ENCODE measurements at places on chromosomes 6 and 20.

- DNase-seq, result no peak
Measured at GRCh38 chr20:20184706-20185105, 132.4 kb downstream of the CFAP61 start.

- DNase-seq, result no peak
Measured at GRCh38 chr6:71345476-71346333, 57.1 kb downstream of the OGFRL1 start.

DNA sequence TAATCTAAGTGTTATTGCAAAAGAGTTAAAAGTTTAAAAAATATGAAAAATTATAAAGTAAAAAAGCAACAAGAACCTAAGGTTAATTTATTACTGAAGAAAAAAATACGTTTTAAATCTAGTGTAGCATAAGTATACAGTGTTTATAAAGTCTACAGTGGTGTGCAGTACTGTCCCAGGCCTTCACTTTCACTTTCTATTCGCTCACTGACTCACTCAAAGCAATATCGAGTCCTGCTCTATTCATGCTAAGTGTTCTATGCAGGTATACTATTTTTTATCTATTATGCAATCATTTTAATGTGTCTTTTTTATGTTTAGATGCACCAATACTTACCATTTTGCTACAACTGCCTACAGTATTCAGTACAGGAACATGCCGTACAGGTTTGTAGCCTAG, 113.0 kb downstream of the MANEA start:
- DNase-seq, result no peak

DNA sequence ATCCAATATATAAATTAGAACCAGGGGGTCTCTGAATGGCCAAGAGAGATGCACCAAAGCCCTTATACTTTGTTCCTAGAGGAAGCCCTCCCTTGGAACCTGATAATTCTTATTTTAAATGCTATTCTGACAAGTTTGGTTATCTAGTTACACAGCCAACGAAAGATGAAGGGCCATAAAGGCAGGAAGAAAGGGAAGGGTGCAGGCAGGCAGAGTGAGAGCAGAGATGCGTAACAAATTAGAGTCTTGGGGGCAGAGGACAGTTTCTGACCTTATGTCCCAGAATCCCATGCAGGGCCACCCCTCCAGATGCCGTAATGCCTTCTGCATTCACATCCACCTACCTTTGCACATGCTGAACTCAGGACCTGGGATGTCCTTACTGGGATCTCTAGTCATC, 344.6 kb upstream of the ARID1B start:
- no peak for DNase-seq

DNA sequence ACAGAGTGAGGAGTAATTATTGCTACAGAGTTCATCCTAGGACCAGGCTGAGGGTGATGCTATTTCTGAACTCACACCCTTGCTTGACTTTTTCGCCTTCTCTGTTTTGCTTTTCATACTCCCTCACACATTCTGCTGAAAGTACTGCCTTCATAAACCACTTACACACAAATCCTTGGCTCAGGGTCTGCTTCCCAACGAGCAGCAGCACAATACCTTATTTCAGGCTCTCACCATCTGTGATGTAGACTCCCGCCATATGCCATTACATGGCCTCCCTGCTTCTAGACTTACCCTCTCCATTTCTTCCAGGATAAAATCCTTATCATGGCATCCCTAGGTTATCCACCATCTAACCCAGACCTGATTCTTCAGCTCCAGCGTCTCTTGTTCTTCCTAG, 321.3 kb upstream of the SPTLC3 start:
- no peak for DNase-seq

- DNase-seq, result peak; percentile 1
Measured at GRCh38 chr20:16821211-16822089, 73.3 kb downstream of the OTOR start.

DNA sequence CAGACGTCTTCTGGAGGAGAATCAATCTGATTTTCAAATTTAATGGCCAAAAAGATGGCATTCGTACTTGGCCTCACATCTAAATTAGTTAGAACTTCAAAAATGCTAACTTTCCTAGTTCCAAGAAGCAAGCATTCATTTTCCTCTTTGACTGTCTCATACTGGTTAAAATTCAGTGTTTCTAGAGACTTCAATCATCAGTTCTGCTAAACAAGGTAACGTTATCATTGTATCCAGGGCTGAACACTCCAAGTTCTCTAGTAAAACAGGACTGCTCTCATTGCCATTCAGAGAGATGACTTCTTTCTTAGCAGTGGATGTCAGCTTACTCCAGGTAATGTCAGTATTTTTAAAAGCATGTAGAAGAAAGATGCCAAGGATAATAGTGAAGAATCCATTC, 34.6 kb upstream of the ENTPD6 start:
- no peak for DNase-seq

- no peak for DNase-seq
Measured at GRCh38 chr6:82095091-82095490, 152.5 kb downstream of the IBTK start.

DNA sequence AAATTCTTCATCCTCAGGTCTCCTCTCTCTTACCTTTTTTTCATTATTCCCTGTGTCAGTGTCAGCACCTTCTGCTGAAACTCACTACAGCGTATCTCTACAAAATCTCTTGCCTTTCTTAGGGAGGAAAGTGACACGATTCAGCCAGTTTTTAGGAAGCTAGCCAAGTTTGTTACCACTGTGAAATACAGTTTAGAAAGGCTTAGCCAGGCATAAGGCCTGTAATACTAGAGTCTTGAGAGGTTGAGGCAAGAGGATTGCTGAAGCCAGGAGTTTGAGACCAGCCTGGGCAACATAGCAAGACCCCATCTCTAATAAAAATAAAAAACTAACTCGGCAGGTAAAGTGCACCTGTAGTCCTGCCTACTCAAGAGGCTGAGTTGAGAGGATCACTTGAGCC, 16.7 kb downstream of the TAB2 start:
- no peak for DNase-seq

GRCh38 chr6:112947507-112947906, 600.4 kb downstream of the RFPL4B start:
- DNase-seq, result no peak

GRCh38 chr20:17339000-17339399, 112.2 kb downstream of the PCSK2 start:
- no peak for DNase-seq

DNA sequence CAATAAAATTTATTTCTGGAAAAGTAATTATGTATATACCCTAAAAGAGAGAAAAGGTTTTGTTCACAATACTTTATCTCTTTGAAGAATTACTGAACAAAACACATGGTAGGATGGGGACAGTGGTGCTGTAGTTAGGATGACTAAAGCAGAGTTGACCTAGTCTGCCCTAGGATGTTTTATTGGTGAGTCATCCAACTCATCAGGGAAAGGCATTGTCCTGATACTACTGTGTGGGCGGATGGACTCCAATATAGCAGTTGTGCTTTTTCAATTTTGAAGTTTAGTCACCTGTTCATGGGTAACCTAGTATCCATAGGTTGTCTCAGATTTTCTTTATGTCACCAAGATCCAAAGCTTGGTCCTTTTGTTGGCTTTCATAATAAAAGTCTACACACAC, 53.3 kb upstream of the EYS start:
- no peak for DNase-seq

- no peak for DNase-seq
Measured at GRCh38 chr20:18855882-18856281, 42.3 kb downstream of the SCP2D1 start.

- DNase-seq, result no peak
Measured at GRCh38 chr20:1875762-1876161, 19.4 kb upstream of the SIRPA start.

GRCh38 chr6:28558629-28559028, 32.9 kb downstream of the GPX5 start:
- peak; percentile 79 for DNase-seq

GRCh38 chr6:147040121-147040910, 163.9 kb upstream of the STXBP5 start:
- DNase-seq, result no peak

DNA sequence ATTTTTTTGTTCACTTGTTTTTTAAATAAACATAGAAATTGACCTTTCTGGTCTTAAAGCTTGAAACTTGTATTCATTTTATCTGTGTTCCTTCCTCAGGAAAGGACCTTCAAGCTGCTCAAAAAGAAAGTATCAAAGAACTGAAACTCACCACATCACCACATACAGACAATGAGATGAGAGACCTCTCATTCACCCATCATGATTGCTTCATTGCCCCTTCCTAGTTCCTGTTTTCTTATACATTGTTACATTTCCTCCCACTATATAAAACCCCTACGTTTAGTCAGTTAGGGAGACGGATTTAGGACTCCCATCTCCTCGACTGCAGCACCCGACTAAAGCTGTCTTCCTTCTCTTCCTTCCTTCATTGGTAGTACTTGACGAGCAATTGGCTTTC, 180.5 kb upstream of the OPRM1 start:
- no peak for DNase-seq

GRCh38 chr20:53491462-53491861, 102.2 kb downstream of the ZNF217 start:
- DNase-seq, result no peak

GRCh38 chr6:3755637-3756545, 4.4 kb upstream of the PXDC1 start:
- DNase-seq, result no peak

DNA sequence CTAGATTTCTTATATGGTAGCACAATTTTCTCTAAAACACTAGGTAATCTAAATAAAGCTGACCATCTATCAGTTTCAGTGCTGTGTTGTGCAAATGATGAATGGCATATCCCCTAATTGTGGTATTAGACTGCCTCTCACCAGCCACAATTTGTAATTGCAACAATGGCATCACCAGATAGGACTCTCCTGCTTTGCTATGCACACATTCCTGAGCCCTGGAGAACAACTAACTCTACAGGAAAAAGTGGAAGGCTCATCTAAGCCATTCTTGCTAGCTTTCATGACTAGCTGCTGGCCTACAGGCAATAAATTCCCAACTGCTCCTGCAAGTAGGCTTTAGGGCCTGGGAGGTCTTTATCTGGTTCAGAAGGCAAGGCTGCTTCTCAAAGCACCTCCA, 974.1 kb downstream of the EYS start:
- no peak for DNase-seq

- DNase-seq, result no peak
Measured at GRCh38 chr6:31575335-31575901, at the start of gene TNF. Gene TNF, plus strand, starts transcription at chr6:31575565. Its CDS starts 177 bp downstream, at chr6:31575742.

DNA sequence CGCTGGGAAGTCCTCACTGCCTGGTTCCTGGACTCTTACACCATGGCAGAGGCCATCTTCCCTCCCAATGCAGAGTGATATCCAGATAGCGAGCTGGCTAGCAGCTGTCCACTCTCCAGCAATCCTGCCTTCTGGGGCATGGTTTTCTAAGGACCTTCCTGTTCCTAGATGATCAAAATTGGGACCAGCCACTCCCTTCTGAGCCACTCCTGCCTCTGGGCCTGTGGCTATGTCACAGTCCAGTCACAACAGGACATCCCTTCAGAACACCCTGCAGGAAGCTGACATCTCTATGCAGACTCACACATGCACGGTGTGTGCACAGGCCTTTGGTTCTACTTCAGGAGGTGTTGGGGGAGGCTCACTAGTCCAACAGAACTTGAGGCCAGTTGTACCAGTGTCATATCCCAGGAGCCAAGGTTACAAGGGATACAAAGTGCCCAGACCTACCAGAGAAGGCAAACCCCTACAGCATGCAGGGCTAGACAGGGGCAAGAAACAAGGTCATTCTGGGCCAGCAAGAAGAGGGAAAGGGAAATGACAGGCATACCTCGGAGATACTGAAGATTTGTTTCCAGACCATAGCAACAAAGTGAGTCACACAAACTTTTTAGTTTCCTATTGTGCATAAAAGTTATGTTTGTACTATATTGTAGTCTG, 2.7 kb upstream of the MCCD1 start:
- DNase-seq, result no peak

DNA sequence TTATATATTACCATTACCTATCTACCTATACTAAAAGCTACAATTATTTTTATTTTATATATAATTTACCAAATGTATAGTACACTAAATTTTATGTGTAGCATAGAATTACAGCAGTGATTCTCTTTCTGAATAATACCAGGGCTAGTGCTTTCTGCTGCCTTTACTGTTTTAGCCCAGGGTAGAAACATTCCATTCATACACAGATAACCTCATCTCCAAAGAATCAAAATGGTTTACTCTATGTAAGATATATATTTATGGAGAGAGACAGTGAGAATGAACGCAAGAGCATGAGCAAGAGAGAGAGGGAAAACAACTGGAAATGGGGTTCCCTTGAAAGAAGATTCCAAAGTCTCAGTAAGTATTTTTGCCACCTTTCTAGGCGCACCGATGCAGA, 56.3 kb upstream of the ATXN1 start:
- no peak for DNase-seq

- DNase-seq, result no peak
Measured at GRCh38 chr20:44504402-44505307, 17.2 kb downstream of the SERINC3 start.

All from NCI-H774 (cell line).